ENCODE measurements at places on chromosomes 2 and 18.

DNA sequence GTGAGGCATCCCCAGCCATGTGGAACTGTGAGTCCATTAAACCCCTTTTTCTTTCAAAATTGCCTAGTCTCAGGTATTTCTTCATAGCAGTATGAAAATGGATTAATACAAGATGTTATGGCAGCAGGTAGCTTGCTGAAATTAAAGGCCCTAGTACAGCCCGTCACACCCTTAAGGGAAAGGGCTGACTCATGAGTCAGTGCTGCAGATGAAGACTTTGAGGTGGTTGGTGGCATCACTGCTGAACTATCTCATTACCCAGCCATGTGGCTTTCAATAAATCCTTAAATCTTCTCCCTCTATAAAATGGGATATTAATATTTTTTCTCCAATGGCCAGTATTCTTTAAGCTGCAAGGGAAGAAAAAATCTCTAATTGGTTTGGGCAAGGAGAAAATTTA, 226.1 kb upstream of the CCDC68 start:
- no peak for DNase-seq

DNA sequence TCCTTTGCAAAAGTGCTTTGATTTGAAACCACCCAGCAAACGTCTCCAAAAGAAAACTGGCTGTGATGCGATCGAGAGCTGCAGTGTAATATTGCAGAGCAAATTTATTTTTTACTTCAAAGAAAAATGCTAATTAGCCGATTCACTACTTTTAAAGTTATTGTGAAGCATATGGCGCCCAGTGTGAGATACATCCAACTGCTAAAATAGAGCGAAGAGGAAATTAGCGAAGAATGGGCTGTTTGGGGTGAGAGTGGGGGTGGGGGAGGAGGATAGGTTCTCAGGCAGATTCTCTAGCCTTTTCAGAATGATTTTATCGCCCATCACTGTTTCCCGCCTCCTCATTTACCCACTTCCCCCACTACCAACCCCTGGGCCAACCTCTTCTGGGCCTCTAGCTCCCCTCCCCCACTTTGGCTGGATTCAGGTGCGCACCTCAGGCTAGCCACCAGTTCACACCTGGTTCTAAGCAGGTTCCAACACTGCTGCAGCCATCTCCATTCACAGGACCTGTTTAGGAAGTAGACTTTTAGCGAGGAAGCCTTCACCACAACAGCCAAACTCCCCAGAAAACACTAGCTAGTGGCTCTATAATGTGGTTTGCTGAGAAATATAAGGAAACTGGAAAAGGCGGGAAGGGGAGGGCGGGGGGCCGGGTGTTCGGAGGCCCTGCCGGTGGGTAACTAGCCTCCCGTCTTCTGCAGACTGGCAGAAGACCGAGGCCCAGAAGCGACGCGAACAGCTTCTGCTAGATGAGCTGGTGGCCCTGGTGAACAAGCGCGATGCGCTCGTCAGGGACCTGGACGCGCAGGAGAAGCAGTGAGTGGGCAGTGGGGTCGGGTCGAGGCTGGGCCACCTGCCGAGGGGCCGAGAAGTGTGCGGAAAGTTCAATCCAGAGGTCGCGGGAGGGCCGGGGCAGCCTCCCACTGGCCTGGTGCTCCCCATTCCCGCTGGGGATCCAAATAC, 6.0 kb upstream of the OTX1 start:
- no peak for DNase-seq

DNA sequence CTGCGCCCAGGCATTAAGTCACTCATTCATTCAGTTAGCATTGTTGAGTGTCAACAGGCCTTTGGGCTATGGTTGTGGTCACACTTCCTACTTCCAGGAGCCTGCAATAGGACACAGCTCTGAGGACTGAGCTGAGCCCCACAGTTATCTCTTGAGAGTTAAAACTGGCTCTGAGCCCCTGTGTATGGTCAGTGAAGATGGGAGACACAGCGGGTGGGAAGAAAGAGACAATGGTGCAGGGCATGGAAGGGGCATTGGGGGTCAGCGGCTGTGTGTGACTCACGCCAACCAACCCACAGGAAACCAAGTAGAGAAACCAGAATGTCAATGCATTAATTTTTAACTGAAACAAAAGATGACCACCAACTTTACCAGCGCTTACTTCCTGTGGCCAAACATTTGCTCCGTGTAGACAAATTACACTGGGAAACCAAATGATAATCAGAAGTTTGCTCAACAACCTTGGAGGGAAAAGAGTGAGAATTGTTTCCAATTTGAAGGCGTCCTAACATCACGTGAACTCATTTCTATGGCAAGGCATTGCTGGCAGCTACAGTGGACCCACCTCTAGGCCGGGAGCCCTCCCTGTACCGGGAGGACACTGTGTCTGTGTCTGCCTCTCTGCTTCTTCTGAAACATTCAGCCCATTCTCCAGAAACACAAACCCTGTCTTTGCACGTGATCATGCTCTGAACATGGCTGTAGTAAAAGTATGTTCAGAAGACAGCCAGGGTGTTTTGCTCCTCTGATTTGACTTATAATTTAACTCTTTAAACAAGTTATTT, 212.0 kb upstream of the ID2 start:
- DNase-seq = no peak

- no peak for DNase-seq
These were observed 170.1 kb downstream of the RBM43 start for GRCh38 chr2:151091583-151091982.

DNA sequence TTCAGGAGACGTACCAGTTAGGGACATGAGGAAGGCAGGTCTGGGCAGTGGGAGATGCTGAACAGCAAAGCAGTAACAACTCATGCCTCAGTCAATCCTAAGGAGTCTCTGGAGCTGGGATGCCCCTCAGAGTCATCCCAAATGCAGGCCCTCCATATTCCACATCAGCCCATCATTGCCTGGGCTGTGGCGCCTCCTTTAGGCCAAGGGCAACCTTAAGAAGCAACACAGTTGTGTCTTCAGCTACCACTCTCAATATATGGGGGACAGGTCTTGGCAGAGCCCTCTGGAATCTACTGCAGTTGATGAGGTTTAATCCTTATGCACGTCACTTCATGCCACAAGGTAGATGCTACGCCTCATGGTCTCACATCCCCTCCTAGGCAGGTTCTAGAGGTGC, 682.0 kb upstream of the RAB6C start:
- DNase-seq = no peak

- DNase-seq = no peak
These were observed 56.3 kb downstream of the RAPGEF4 start for GRCh38 chr2:172791953-172792352.

- DNase-seq = no peak
These were observed 1935.1 kb upstream of the PIK3C3 start for GRCh38 chr18:40019797-40020392.

- peak; percentile 35 for DNase-seq
These were observed 12.2 kb downstream of the METAP1D start for GRCh38 chr2:172011812-172012575.

GRCh38 chr18:72419914-72420313, 124.2 kb downstream of the CBLN2 start:
- DNase-seq = no peak

- no peak for DNase-seq
These were observed 30.1 kb upstream of the LIPG start for GRCh38 chr18:49531678-49532153.

- no peak for DNase-seq
These were observed 82.2 kb upstream of the DAPL1 start for GRCh38 chr2:158712791-158713522.

DNA sequence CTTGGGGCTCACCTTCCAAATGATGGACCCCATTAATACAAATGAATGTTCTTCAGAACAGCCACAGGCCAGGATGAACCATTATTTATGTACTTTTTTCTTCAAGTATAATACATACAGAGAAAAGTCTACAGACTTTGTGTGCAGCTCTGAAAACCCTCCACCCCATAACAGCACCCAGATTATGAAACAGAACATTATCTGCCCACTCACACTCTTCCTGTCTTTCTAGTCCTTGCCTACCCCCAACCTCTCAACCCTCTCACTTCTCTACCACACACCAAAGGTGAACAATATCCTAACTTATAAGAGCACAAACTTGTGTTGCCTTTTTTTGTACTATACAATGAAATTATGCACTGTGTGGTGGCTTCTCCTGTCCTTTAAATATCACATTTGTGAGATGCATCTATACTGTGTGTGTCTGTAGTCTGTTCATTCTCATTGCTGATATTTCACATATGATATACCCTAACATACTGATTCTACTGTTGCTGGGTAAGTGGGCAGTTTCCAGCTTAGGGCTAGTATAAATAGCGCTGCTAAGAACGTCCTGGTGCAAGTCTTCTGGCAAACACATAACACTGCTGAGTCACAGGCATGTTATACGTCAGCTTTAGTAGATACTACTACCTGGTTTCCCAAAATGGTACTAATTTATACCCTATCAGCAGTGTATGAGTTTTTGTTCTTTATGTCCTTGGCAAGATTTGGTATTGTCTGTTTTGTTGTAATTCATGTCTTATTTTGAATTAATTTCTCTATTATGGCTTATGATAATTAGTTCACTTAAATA, 1.0 kb upstream of the NPHP1 start:
- DNase-seq = no peak

GRCh38 chr2:186605041-186605440, 15.2 kb downstream of the ITGAV start:
- no peak for DNase-seq

DNA sequence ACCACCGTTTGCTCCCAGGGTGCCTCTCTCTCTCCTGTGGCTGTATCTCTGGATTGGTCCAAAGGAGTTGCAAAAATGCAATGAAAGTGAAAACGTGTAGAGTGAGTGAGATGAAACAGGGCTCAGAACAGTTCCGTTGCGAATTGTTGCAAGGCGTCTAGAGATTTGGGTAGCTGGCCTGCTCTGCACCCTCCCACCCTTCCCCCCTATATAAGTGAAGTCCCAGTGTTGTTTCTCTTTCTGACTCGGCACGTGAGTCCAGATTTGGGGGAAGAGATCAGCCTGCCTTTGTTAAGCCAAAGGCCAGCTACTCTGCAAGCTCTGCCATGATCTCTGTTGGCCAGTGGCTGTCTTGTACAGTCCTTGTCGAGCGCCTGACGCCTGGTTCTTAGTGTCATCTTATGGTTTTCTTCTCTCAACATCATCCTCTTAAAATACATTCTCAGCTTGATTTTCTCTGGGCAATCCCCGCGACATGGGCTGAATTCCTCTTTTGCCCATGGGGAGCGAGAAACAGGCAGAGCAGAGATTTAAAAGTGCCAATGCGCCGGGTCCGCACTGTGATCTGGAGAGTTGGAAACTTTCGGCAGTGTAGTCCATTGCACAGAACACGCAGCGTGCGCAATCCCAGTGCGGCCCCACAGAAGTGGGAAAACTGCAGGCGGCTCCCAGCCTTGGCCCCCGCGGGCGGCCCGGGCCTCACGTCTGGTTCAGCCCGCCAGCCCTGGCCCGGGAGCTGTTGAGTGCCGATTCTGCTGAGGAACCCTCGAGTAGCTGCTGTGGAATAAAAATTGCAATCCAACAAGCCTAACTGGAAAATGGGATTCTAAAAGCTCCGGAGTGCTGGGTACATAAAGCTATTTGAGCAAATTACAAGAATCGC, 9.3 kb downstream of the MEIS1 start:
- no peak for DNase-seq

DNA sequence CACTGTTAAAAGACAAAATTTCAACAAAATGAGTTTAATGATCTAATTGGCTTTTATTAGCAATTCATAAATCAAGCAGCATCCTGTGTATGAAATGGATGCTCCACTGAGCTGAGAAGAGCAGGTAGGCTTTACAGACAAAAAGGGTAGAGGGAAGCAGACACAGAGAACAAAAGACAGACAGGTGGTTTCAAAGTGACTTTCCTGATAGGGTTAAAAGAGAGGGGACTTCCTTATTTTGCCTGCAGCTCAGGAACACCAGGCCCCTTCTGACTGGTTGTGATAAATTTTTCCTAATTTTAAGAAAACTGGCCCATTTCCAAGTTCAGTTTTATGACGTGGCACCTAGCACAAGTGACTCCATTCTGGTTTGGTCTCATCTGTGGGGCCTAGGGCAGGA, 11.9 kb downstream of the TEX51 start:
- DNase-seq = no peak

DNA sequence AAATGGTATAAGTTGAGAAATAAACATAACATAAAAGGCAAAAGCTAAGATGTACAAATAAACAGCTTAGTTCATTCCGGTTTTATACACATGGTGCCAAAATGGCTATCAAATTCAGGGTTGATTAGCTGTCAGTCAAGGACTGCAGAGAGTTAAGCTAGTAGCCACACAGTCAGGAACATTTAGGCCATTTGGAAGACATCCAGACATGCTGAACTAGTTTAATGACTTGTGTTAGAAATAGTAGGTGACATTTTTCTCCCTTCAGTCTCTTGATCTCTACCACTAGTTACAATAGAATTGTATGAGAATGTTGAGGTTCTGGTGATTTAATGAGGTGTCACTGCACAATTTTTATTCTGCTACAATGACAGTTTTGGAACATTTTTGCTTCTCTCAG, 394.4 kb upstream of the SPHKAP start:
- DNase-seq = no peak

DNA sequence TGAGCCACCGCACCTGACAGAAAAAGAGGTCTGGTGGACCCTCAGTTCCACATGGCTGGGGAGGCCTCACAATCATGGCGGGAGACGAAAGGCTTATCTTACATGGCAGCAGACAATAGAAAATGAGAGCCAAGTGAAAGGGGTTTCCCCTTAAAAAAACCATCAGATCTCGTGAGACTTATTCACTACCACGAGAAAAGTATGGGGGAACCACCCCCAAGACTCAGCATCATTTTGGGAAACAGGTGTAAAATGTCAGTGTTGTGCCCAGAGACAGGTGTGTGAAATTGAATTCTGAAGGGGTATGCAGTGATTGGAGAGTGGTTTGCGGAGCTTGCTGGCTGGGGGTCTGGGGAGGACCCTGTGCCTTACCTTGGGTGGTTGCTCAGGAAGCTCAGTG, 4.6 kb upstream of the D2HGDH start:
- DNase-seq = no peak

- DNase-seq = no peak
These were observed 111.3 kb downstream of the NDUFA10 start for GRCh38 chr2:239913636-239914417.

DNA sequence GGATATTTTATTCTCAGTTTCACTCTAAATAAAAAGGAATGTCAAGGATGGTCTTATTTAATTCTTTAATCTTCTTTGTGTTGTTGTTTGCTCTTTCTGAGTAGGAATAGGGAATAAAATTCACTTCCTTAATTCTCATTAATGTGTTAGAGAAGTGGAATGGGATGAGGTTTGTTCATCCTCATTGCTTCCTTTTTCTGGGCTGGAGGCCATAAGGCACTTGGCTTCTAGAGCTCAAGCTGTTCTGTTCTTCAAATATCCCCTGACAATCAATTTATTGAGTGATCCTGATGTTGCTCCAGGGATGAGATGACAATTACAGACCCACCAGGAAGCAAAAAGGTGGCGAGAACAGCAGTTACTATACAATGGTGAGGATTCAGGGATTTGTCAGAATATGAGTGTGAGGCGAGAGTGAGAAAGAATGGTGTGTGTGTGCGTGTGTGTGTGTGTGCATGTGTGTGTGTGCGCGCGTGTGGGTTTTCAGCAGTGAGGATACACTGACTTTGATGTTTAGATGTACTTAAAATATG, 557.6 kb upstream of the FANCL start:
- DNase-seq = no peak

GRCh38 chr2:172094294-172095145, 8.2 kb downstream of the DLX2 start:
- DNase-seq = no peak

Measured in activated CD4-positive, alpha-beta T cell treated with anti-CD3 and anti-CD28 coated beads, Interleukin-2, Interleukin-4, amounts not matched to agents 100 ng/mL and 50 ng/mL, durations not matched to agents 16 hours and 8 hours (primary cell).